Nucleus accumbens (tissue), 56 donors: ENCODE measurements at places on chromosomes 5 and 9.

DNA sequence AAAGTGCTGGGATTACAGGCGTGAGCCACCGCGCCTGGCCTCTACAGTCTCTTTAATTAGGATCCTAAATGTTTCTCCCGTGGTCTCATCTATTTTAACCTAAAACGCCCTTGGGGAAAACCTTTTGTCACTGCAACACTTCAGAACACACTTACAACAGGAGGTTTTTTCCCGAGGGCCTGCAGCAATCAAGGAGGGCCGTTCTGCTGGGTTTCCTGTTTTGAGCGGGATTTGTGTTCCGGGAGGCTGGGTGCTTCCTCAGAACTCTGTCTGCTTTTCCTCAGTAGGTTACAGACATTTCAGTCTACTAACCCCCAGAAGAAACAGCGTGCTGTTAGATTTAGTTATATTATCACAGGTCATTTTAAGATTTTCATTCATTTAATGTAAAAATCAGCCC lies 65.4 kb upstream of the IRX4 start:
- no peak for DNase-seq

DNA sequence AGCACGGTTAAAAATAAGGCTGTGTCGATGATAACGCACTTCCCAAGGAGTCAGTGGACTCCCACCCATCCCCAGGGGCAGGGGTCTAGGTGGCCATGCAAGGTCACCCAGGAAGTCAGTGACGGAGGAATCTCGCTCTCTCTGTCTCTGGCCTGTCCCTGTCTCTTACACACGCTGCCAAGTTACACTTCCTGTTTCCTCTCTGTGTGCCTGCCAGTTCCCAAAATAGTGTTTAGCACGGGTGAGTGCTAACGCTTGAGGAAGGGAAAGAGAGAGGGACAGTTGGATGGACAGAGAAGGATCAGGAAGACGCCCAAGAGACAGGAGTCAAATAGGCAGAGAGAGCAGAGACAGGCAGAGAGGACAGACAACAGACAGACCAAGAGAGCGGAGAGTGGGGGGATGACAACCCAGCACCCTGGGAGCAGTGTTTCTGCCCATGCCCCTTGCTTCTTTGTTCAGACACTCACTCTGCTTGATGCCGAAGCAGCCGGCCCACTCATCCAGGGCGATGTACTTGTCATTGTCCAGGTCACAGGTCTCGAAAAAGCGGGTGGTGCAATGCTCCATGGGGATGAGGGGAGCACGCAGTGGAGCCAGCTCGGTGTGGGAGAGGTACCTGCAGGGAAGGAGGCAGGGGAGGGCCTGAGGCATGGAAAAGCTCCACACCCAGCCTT lies 23.0 kb downstream of the SPARC start:
- no peak for DNase-seq

DNA sequence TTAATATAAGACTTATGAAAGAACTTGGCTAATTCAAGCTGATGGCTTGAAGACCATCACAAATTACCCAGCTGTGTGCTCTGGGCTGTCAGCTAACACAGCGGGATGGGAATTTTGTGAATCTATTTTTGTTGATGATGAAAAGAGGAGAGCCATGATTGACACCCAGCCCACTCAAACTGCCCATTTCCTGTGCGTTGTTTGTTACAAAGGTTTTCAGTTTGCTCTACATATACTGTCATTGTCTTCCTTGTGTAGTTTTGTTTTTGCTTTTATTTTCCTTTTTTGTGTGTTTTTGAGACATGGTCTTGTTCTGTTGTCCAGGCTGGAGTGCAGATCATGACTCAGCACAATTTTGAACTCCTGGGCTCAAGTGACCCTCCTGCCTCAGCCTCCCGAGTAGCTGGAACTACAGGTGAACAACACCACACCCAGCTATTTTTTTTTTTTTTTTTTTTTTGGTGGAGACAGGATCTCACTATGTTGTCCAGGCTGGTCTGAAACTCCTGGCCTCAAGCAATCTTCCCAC lies 400.3 kb downstream of the ICE1 start:
- no peak for DNase-seq

- DNase-seq: no peak
Measured at GRCh38 chr9:27548055-27548741, 18.6 kb upstream of the MOB3B start.

GRCh38 chr9:14251154-14252071 lies 62.5 kb downstream of the NFIB start:
- DNase-seq: peak; percentile 38

DNA sequence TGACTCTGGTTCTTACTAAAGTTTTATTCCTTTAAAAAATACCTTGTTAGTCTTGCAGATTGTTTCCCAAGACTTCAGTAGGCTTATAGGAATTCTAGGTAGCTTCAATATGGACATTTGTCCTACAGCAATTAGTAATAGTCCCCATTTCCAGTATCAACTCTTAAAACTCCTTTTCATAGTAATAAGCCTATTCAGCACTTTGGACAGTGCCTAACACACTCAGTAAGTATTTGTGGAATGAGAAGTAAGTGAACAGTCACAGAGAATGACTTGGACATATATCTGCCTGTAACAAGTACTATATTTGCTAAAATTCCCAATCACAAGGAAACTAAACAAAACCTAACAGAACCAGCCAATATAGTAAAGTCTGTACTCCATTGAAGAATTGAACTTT lies 1291.8 kb upstream of the DMAC1 start:
- no peak for DNase-seq

DNA sequence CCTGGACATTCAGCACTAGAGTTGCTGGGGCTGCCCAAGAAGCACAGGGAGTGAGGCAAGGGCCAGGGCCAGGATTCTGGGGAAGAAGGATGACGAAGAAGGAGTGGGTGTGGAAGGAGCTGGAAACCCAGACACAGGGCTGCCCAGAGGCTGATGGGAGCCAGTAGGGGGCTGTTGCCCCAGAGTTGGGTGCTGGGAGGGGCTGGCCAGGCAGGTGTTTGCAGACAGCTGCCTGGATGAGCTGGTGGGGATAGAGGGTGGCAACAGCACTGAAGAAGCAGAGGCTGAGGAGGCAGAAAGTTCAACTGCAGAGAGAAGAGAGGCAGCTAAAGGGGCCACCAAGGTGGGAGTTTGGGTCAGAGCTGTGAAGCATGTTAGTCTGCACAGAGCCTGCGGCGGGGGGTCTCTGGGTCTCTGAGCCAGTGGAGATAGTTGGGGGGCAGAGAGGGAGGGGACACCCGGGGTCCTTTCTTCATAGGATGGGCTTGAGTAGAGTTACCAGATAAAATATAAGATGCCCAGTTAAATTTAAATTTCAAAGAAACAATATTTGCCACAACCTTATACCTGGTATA lies 2.5 kb upstream of the AQP7 start:
- no peak for DNase-seq

- no peak for DNase-seq
Measured at GRCh38 chr5:176611435-176611834, 1.5 kb upstream of the GPRIN1 start.
